Activated CD4-positive, alpha-beta memory T cell treated with anti-CD3 and anti-CD28 coated beads, Interleukin-2, amount 10 ng/mL, durations not matched to agents 7 days and 5 days (primary cell): ENCODE measurements at places on chromosomes 2 and 18.

DNA sequence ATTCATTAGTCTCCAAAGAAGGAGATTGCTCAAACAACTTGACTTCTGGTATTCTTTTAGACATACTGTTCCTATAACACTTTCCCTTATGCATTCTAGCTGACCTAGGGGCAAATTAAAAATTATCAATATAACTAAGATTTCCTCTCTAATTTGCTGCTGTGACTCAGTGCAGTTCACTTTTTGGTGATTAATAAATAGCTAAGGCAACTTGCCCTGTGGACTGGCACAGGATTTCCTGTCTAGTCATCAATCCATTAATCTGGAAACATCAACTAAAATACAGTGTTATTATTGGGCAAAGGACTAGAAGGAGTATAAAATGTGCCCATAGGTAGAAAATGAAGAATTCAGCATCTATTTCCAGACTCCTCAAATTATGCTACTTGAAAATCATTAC is 83.5 kb upstream of the SERPINE2 start:
- H3K27me3 ChIP-seq = peaks cover 11% of the 10 kb centered on the region
- DNase-seq = no peak
- H3K4me3 ChIP-seq = no peak overlapping the region
- no peaks in the 10 kb centered on the region for H3K4me1 ChIP-seq

- H3K27me3 ChIP-seq = no peaks in the 10 kb centered on the region
- H3K4me1 ChIP-seq = no peaks in the 10 kb centered on the region
- no peaks in the 10 kb centered on the region for H3K36me3 ChIP-seq
Observed at GRCh38 chr2:141062031-141062430, 1068.8 kb downstream of the LRP1B start.

DNA sequence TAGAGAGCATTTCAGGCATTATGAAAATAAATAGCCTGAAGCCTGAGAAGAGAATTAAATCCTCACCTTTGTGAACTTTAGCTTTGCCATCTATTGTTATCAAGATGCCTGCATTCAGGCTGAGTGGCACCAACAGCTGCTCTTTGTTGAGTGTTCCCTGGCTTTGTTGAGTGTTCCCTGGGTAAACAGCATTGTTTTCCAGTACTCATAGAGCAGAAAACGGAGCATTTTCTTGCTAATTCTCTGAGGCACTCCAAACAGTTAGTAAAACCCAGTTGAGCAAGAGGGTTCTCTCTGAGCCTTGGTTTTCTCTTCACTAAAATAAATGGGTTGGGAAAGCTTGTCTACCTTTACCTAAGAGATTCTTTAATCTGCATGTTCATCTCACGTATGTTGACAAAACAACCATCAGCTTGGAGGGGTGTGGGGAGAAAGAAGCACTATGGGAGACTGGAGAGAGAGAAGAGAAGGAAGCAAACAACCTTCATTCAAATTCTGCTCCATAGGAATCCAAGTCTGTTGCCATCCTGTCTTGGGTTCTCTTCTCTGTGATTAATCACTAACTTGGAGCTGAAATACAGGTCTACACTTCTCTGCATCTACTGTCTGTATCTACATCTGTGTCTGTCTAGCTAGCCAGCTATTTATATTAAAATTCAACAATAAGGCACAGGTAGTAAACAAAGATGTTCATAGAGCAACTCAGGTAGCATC is 567.0 kb upstream of the SOX11 start:
- no peak for DNase-seq
- H3K4me3 ChIP-seq = no peak overlapping the region
- no peaks in the 10 kb centered on the region for H3K36me3 ChIP-seq
- no peaks in the 10 kb centered on the region for H3K4me1 ChIP-seq
- no peaks in the 10 kb centered on the region for H3K27me3 ChIP-seq
- H3K27ac ChIP-seq = no peak overlapping the region

GRCh38 chr2:38622210-38622609 is 19.5 kb upstream of the HNRNPLL start:
- no peak overlapping the region for H3K27ac ChIP-seq
- H3K27me3 ChIP-seq = no peaks in the 10 kb centered on the region
- H3K4me3 ChIP-seq = no peak overlapping the region
- peaks cover 4% of the 10 kb centered on the region for H3K36me3 ChIP-seq

GRCh38 chr2:99397266-99397920 is 60.2 kb downstream of the EIF5B start:
- H3K27me3 ChIP-seq = no peaks in the 10 kb centered on the region
- no peak for DNase-seq
- H3K36me3 ChIP-seq = peaks cover 71% of the 10 kb centered on the region
- no peak overlapping the region for H3K27ac ChIP-seq
- no peaks in the 10 kb centered on the region for H3K4me1 ChIP-seq

GRCh38 chr2:175887776-175888175 is 114.3 kb downstream of the LNPK start:
- no peak overlapping the region for H3K27ac ChIP-seq
- no peak for DNase-seq
- no peak overlapping the region for H3K4me3 ChIP-seq
- no peaks in the 10 kb centered on the region for H3K36me3 ChIP-seq

DNA sequence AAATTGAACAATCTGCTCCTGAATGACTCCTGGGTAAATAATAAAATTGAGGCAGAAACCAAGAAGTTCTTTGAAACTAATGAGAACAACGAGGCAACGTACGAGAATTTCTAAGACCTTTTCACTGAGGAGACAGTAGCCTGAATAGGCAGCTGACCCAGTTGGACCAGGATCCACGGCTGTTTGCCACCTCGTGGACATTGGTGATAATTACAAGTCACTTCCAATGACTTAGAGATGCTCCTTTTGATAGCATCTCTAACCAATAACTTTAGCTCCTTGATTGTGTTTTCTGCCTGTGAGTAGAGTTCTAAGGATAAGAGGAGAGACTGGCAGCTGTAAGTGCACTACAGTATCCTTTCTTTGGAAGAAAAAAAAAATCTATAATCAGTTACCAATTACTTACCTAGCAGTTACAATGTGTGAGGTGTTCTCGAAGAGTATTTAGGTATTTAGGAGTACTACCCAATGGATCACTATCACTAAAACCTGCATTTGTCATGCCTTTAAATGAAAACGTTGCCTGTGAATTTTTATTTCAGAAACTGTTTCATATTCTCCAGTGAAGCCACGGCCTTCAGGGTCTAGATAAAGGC is 31.3 kb upstream of the CNTNAP5 start:
- H3K4me3 ChIP-seq = no peak overlapping the region
- H3K36me3 ChIP-seq = no peaks in the 10 kb centered on the region
- H3K4me1 ChIP-seq = no peaks in the 10 kb centered on the region
- no peak for DNase-seq
- no peak overlapping the region for H3K27ac ChIP-seq

- H3K4me1 ChIP-seq = no peaks in the 10 kb centered on the region
- H3K4me3 ChIP-seq = no peak overlapping the region
- no peak for DNase-seq
- no peaks in the 10 kb centered on the region for H3K36me3 ChIP-seq
- H3K27me3 ChIP-seq = no peaks in the 10 kb centered on the region
- no peak overlapping the region for H3K27ac ChIP-seq
Observed at GRCh38 chr18:68837665-68838451, 40.0 kb downstream of the CCDC102B start.

DNA sequence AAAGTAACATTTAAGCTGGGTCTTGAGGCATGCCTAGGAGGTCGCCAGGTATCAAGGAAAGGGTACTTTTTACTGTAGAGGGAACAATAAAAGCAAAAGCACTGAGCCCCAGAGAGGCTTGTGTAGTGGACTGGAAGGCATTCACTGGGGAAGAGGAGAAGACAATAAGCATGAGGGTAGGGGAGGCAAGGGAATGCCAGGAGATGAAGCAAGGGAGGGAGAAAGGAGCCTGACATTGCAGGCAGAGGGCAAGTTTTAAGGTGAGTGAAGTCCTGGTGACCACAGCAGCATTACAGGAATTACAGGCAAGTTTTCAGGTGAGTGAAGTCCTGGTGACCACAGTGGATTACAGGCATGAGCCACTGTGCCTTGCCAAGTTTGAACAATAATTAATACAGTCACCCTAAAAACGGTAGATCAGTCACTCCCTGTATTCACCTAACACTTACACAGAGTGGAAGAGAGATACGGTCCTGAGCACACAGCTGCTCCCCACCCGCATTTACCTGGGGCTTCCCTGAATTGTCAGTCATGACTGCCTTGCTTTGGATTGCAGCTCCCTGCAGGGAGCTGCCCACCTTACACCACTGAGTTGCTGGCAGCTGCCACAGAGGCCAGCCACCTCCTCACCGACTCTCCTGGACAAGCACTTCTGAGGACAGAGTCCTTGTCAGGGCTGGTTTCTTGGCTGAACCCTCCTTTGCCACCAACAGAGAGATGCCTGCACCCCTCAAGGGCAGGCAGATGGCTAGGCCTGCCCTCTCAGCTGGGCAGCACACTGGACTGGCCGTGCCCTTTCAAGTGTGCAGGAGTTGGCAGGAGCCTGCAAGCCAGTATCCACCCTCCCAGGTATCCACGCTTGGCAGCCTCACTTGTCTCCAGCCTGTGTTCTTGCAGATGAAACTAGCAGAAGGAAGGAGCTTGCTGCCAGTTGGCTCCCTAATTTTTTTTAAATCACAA is 153.2 kb upstream of the MSH6 start:
- no peaks in the 10 kb centered on the region for H3K4me1 ChIP-seq
- peaks cover 7% of the 10 kb centered on the region for H3K27me3 ChIP-seq
- no peaks in the 10 kb centered on the region for H3K36me3 ChIP-seq
- H3K4me3 ChIP-seq = no peak overlapping the region

DNA sequence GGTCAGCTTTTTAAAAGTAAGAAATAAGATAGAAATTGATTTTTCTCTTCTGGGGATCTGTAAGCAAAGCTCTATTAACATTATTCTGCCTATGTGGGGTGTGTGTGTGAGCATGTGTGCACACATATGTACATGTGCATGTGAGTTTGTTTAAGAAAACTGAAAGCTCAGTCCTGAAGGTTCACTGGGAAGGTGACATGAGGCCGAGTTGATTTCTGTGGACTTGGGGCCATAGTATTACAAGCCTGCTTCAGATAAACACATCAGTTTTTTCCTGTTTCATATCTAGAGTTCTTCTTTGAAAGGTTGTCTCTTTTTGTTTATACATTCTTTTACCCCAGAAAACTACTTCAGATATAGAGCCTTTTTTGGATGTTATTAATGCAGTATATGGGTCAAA is 83.4 kb downstream of the SERPINB8 start:
- no peak for DNase-seq
- no peak overlapping the region for H3K27ac ChIP-seq
- no peak overlapping the region for H3K4me3 ChIP-seq
- no peaks in the 10 kb centered on the region for H3K27me3 ChIP-seq

- peaks cover 3% of the 10 kb centered on the region for H3K36me3 ChIP-seq
- no peak overlapping the region for H3K4me3 ChIP-seq
- DNase-seq = no peak
- H3K4me1 ChIP-seq = no peaks in the 10 kb centered on the region
- H3K27me3 ChIP-seq = no peaks in the 10 kb centered on the region
Observed at GRCh38 chr2:83516503-83516902, 942.6 kb downstream of the SUCLG1 start.

- no peak overlapping the region for H3K4me3 ChIP-seq
- no peak overlapping the region for H3K27ac ChIP-seq
- DNase-seq = no peak
Observed at GRCh38 chr18:74488354-74488753, 7.8 kb upstream of the CNDP2 start.

DNA sequence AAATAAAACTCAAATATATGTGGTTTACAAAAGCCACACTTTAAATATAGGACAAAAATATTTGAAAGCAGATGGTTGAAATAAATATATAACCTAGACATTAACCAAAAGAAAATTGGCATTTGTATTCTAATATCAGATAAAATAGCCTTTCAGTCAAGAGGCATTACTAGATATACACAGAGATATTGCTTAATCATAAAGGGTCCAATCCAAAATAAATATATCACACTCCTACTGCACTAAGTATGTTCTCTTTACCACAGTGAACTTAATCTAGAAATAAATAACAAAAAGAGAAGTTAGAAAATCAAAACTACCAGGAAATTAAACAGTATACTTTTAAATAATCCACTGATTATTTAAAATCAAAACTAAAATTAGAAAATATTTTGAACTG is 34.2 kb upstream of the KCNJ3 start:
- H3K27ac ChIP-seq = no peak overlapping the region
- H3K36me3 ChIP-seq = no peaks in the 10 kb centered on the region
- H3K4me1 ChIP-seq = no peaks in the 10 kb centered on the region
- DNase-seq = no peak

GRCh38 chr2:209411296-209411695 is 12.6 kb upstream of the MAP2 start:
- no peaks in the 10 kb centered on the region for H3K27me3 ChIP-seq
- H3K4me1 ChIP-seq = no peaks in the 10 kb centered on the region
- no peak overlapping the region for H3K4me3 ChIP-seq
- H3K36me3 ChIP-seq = no peaks in the 10 kb centered on the region
- no peak for DNase-seq

DNA sequence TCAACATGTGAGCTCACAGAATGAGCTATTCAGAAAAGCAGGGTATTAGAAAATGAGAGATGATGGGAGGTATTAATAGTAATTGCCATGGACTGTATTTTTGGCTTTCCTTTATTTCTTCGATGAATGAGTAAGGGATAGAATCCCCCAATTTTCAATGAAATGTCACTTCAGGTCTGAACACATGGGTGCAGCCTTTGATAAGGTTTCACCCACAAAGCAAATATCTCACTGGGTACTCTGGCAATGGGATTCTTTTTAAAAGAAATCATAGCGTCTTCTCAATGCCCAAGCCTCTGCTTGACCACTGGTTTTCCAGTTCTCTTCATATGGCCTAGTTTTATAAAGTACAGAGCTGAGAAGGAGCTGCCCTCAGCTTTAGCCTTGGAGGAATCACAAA is 610.5 kb upstream of the FANCL start:
- no peak overlapping the region for H3K27ac ChIP-seq
- H3K4me1 ChIP-seq = no peaks in the 10 kb centered on the region

DNA sequence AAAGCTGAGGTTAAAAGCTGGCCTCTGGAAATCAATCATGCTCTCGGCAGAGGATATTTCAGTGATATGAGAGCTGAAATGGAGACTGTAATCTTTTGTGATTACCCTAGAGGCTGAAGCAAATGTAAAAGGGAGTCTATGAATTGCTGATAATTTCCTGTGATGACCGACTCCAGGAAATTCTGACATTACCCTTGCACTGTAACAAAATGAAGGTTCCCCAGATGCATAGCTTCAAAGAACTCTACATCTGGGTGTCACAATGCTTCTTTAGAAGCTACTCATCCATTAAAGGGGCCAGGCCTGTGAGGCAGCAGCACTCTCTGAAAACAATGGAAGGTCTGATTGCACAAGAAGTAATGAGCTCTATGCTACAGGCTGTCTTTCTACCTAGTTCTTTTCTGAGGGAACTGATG is 268.2 kb upstream of the SESTD1 start:
- DNase-seq = no peak
- H3K36me3 ChIP-seq = no peaks in the 10 kb centered on the region
- H3K27ac ChIP-seq = no peak overlapping the region
- H3K4me1 ChIP-seq = no peaks in the 10 kb centered on the region
- no peaks in the 10 kb centered on the region for H3K27me3 ChIP-seq

GRCh38 chr18:32884543-32884942 is 111.7 kb upstream of the KLHL14 start:
- no peak overlapping the region for H3K27ac ChIP-seq
- no peaks in the 10 kb centered on the region for H3K36me3 ChIP-seq
- DNase-seq = no peak
- H3K4me3 ChIP-seq = no peak overlapping the region
- H3K4me1 ChIP-seq = no peaks in the 10 kb centered on the region
